ENCODE measurements at places on chromosomes 6 and 20.

DNA sequence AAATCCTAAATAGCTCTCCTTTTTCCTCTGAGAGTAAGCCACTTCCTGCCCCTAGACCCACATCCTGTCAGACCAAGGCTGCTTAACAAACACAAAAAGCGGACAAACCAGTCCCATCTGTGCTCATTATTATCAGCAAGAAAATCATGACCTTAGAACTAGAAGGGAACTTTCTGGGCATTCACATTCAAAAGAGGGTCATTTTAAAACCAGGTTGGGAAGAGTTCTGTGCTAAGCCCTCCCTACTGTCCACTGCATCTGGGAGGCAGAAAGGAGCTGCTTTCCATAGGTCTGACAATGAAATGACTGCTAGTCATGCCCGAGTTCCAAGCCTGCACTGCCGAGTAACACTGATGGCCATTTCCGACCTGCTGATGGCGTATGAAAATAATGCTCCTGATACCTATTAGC lies 15.4 kb downstream of the EZR start:
- no peak for DNase-seq

DNA sequence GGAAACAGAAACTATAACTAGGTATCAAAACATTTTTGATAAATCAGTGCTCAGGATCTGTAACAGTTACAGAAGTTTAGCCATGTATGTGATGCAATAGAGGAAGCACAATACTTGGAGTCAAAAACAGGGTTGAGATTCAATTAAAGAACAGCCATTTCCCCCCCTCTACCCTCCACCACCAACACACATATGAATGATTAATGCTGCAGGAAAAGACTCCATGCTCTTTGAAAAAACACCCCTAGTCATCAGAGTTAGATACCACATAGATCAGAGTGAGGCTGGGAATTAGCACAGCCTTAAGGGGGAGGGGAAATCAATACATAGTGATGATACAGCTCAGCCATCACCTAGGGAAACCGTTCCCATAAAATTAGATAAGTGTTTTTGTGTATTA lies 108.9 kb upstream of the EMILIN3 start:
- DNase-seq: no peak

DNA sequence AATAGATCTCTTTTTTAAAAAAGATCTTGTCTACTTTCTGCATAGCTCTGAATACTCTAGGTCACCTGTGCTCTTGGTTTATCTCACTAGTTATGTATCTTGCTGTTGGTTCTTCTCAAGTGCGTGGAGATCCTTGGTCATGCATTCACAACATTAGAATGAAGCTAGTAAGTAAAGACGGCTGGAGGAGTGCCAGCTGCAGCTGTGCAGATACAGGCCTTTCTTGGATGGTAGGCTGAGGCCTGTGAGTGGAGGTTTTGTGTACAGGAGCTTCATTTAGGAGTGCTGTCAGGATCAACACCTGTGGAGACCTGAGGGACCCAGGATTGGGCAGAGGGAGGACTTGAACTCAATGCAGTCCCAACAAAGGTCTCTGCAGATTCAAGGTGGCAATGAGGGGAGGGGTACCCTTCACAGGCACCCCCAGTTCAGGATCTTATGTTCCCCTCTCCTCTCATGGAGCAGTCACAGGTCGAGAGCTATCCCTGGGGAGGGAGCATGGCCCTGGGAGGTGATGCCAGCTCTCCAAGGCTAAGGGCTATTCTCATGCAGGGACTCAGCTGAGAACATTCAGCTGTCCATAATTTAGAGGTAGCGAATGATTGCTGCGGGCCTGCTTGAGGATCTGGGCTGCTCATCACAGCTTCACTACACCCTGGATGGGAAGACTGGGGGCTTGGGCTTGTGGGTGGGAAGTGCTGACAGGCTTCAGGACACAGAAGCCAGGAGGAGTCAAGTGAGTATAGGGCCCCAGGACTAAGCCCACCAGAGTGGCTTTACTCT lies 98.9 kb upstream of the ENPP5 start:
- no peak for DNase-seq

DNA sequence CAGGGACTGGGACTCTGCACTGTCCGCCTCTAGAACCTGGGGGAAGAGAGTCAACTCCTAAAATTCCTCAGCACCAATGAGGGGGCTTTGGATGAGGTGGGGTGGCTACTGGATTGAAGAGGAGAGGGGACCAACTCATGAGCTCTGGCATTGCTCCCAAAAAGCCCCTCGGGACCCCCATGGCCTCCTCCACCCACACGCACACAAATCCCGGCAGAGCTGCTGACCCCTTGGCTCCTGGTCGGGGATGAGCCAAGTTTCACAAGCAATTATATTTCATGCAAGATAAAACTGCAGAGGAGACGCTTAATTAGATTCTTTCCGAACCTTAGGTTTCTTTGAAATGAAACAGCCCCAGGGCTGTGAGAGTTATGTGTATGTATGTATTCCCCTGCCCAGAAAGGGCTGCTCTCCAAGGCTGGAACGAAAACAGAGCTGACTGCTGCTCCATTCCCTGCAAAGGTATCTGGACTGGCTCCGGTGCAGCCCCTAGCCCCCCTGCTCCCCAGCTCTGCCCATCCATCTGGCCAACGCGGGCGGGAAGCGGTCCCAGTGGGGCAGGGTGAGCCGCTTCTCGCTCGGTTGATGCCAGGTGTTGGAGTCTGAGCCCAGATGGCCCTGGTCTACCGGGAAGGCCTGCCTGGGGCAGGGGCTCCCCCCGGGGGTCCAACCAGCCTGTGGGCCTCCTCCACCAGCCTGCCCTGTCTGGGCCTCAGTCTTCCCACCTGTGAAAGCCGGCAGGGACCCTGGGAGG lies 46.8 kb upstream of the STX16 start:
- DNase-seq: no peak

Data from stimulated activated CD8-positive, alpha-beta memory T cell treated with anti-CD3 and anti-CD28 coated beads, Interleukin-15, amount 100 ng/mL, for 4 hours (primary cell).